Liver (tissue), 10 donors: ENCODE measurements at places on chromosomes 7 and 10. TPM values are rescaled to one million over a fixed set of nuclear protein-coding genes. Genes with fewer than 3 reads are reported as not detected.

DNA sequence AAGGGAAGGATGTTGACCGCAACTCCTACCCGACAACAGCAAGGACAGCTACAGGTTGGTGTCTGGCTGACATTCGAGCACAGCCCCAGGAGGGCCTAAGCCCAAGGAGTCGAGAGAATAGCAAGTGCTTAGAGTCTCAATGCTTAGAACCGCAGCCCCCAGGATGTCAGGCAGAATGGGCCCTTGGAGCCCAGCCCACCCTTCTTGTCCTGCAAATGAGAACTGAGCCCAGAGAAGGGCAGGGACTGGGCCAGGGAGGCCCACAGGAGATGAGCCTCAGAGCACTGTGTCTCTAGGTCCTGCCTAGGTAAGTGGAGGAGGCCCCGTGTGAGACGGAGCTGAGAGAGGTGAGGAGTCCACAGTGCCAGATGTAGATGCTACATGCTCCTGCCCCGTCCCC, 173.3 kb upstream of the ZMIZ1 start:
- no peaks in the 10 kb centered on the region for H3K27me3 ChIP-seq
- DNase-seq: no peak
- no peak overlapping the region for H3K4me3 ChIP-seq

GRCh38 chr7:99453105-99453504, 12.9 kb downstream of the ATP5MF start:
- no peaks in the 10 kb centered on the region for H3K4me1 ChIP-seq
- H3K27ac ChIP-seq: no peak overlapping the region
- no peak for DNase-seq

- no peak overlapping the region for H3K4me3 ChIP-seq
- no peaks in the 10 kb centered on the region for H3K27me3 ChIP-seq
- no peaks in the 10 kb centered on the region for H3K36me3 ChIP-seq
- H3K27ac ChIP-seq: no peak overlapping the region
- H3K4me1 ChIP-seq: no peaks in the 10 kb centered on the region
Observed at GRCh38 chr7:117273814-117274225, 49.0 kb downstream of the WNT2 start.

- no peak for DNase-seq
- H3K4me1 ChIP-seq: no peaks in the 10 kb centered on the region
- no peak overlapping the region for H3K27ac ChIP-seq
- no peaks in the 10 kb centered on the region for H3K36me3 ChIP-seq
Observed at GRCh38 chr10:12728494-12728893, 273.0 kb downstream of the CCDC3 start.

DNA sequence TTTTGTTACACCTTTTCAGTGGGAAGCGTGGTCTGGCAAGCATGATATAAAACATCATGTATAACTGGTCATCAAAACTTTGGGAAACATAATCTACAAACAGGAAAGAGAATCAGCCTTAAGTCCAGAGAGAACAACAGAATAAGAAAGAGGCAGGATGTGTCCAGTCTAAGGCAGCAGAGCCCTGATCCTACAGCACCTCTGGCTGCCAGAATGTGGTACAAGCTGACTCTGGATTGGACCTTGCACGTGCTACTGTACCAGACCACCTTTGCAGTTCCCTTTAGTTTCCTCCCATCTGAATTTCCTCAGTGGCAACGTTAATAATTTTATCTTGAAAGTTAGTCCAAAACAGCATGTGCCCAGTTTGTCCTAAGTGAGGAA, 824.6 kb upstream of the IGFBP3 start:
- H3K27me3 ChIP-seq: no peaks in the 10 kb centered on the region
- H3K4me3 ChIP-seq: no peak overlapping the region
- DNase-seq: no peak
- no peak overlapping the region for H3K27ac ChIP-seq
- no peaks in the 10 kb centered on the region for H3K36me3 ChIP-seq

GRCh38 chr10:37566332-37566731, 291.1 kb downstream of the ZNF248 start:
- H3K27me3 ChIP-seq: no peaks in the 10 kb centered on the region
- no peak overlapping the region for H3K27ac ChIP-seq
- no peaks in the 10 kb centered on the region for H3K36me3 ChIP-seq
- no peak overlapping the region for H3K4me3 ChIP-seq
- no peaks in the 10 kb centered on the region for H3K4me1 ChIP-seq
- no peak for DNase-seq

LIPJ gene
- not detected for total RNA-seq
